ENCODE measurements at places on chromosomes 12 and 14. TPM values are rescaled to one million over a fixed set of nuclear protein-coding genes. Genes with fewer than 3 reads are reported as not detected.

GRCh38 chr14:25411781-25412757, 362.1 kb upstream of the STXBP6 start:
- DNase-seq = no peak

GRCh38 chr14:24196071-24197055, 1.1 kb upstream of the TM9SF1 start:
- DNase-seq = no peak

GRCh38 chr12:49439042-49439441, 71.8 kb downstream of the SPATS2 start:
- DNase-seq = no peak

DNA sequence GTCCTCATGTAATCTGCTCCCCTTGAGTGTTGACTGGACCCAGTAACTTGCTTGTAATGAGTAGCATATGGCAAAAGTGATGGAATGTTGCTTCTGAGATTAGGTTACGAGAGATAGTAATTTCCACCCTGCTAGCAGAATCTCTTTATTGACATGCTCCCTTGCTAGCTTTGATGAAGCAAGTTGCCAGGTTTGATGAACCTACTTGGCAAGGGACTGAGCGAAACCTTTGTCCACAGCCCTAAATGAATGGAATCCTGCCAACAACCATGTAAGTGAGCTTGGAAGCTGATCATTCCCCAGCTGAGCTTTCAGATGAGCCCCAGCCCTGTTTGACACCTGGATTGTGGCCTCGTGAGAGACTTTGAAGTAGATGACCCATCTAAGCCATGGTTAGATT, 120.8 kb upstream of the PLXNC1 start:
- no peak for DNase-seq

DNA sequence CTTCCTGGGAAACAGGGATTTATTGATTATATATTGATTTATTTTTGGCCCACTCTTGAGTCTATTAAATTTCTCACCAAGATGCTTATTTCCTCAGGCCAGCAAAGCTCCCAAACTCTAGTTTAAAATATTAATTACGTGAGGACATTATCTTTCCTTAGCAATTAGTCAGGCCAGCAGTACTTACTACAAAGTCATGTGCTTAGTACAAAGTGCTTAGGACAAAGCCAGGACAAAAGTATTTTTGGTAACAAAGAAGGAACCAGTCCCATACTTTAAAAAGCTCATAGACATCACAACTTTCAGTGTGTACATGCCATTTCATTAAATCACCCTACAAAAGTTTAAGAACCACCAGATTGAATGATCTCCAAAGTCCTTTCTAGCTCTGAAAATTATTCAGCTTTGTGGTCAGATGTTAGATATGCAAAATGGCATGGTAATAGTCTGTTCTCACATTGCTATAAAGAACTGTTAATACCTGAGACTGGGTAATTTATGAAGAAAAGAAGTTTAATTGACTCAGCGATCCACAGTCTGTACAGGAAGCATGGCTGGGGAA, 94.7 kb upstream of the PWP1 start:
- DNase-seq = no peak

GRCh38 chr14:101352567-101352966, 208.7 kb upstream of the DIO3 start:
- DNase-seq = no peak

- DNase-seq = no peak
Observed at GRCh38 chr12:79763766-79764452, 73.1 kb upstream of the PAWR start.

GRCh38 chr12:6080149-6081045, 44.1 kb downstream of the VWF start:
- DNase-seq = no peak

- DNase-seq = no peak
Observed at GRCh38 chr14:76957224-76957891, 71.2 kb downstream of the IRF2BPL start.

DNA sequence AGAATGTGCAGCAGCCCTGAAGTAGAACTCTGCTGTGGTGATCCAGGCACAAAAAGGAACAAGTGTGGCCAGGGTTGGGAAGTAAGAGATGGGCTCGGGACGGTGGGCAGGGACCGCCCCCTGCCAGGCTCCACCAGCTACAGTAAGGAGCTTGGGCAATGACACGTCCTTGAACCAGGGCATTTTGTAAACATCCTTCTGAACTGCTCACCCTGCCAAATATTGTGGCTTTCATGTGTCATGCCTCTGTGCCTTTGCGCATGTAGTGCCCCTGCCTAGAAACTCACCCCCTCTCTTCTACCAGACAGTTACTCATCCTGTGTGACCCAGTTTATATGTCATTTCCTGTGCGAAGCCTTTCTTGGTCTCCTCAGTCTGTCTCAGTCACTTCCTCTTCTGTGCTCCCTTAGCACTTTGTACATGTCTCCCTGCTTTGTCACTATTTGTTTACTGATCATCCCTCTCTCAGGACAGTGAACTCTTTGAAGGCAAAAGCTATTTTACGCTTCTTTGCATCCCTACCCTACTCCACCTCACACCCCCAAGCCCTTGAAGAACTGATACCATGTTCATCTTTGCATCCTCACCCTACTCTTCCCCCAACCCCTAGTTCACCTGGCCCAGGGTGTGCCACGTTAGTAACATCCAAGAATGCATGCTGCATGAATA, 108.9 kb upstream of the PLEKHG7 start:
- DNase-seq = no peak

ZFHX2 gene
- total RNA-seq = 3.6 TPM

TAS2R30 gene
- 1.5 TPM for total RNA-seq

CLEC2D gene
- total RNA-seq = 1.9 TPM

PZP gene
- not detected for total RNA-seq

LMNTD1 gene
- not detected for total RNA-seq

All from HCT116 (cell line).